ENCODE measurements at places on chromosomes 4 and X.

GRCh38 chrX:134619838-134620237, 38.4 kb downstream of the PLAC1 start:
- no peak for DNase-seq

DNA sequence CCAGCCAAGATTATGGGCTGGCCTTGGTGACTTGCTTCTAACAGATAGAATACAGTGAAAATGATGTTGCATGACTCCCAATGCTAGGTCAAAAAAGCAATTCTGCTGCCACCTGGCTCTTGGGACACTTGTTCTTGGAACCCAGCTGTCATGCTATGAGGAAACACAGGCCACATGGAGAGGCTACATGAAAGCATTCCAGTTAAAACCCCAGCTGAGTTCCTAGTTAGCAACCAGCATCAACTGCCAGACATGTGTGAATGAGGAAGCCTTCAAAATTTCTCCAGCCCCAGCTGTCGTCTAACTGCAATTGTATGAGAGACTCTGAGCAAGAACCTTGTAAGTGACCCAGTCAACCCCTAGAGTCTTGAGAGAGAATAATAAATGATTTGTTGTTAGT, 105.2 kb upstream of the FGF16 start:
- DNase-seq, result no peak

DNA sequence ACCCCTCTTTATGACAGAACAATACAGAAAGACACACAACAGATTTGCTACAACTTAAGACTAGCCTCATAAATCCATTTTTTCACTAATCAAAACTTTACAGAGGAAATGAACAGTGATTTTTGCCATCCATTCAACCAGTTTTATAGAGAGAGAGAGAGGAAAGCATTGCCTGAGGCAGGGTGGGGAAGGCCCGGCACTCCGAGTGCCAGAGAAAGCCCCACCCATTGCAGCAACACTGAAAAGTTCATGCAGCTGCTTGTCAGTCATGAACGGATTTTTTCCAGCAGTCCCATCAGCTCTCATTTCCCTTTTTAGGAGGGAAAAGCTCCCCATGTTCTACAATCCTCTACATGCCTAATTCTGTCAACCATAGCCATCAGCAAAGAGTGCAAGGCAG, 236.9 kb downstream of the CHIC1 start:
- DNase-seq, result no peak

GRCh38 chr4:133498149-133498548, 349.1 kb downstream of the PCDH10 start:
- DNase-seq, result no peak

- DNase-seq, result no peak
These were observed 446.2 kb downstream of the FAT4 start for GRCh38 chr4:125760956-125761355.
